Renal pelvis (tissue), 12 donors: ENCODE measurements at places on chromosomes 12 and 14. TPM values are rescaled to one million over a fixed set of nuclear protein-coding genes. Genes with fewer than 3 reads are reported as not detected.

- DNase-seq = no peak
These were observed 34.2 kb downstream of the ZFYVE21 start for GRCh38 chr14:103749860-103750259.

DNA sequence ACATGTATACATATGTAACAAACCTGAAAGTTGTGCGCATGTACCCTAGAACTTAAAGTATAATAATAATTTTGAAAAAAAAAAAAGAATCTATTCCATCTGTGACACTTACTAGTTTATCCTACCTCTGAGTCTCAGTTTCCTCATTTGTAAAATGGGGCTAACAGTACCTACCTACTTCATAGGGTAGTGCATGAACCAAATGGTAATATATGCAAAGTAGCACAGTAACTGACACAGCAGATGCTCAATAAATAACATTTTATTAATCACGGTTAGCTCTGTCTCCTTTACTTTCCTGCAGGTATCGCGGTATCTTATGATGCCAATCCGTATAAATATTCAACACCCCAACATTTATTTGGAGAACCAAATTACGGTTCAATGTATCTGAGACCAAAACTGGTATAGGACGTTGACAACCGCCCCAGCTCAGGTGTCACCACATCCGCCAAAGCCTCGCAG lies 703 bp downstream of the TMED10 start:
- DNase-seq = no peak

GRCh38 chr12:120284381-120284780 lies 7.3 kb downstream of the RNU4-2 start:
- no peak for DNase-seq

DNA sequence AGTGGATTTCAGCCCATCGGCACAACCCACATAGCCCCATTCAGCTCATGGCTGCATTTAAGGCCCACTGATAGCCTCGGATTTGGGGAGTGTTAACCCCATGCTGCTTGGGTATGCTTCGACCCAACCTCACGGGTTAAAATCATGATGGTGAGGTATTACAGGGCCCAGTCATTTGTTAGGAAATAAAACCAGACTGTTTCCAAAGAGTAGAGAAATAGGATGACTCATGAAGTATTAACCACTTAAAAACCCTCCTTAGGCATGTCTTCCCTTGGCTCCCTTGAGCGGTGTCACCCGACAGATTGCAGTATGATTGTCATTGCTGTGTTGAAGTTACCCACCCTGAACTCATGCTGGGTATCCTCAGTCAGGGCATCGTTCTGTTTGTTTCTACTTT lies 289.1 kb downstream of the CACNA1C start:
- DNase-seq = no peak

DNA sequence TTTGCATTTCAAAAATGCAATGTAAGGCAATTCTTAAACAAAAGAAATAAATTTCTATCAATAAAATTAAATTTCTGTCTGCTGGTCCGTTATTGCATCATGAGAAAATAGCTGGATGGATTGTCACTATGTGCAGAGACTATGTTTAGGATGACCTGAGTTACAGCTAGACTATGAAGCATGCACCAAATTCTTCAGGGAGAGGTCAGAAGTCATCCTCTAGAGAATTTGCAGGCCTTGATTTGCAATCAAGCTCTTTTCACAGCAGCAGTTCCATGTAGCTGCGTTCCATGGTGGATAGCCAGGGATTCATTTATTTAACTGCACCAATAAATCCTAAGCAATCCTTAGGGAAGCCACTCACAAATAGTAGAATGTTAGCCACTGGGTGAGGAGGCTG lies 253.7 kb downstream of the MSRB3 start:
- DNase-seq = no peak

GRCh38 chr12:97335115-97335514 lies 127.5 kb upstream of the RMST start:
- no peak for DNase-seq

DNA sequence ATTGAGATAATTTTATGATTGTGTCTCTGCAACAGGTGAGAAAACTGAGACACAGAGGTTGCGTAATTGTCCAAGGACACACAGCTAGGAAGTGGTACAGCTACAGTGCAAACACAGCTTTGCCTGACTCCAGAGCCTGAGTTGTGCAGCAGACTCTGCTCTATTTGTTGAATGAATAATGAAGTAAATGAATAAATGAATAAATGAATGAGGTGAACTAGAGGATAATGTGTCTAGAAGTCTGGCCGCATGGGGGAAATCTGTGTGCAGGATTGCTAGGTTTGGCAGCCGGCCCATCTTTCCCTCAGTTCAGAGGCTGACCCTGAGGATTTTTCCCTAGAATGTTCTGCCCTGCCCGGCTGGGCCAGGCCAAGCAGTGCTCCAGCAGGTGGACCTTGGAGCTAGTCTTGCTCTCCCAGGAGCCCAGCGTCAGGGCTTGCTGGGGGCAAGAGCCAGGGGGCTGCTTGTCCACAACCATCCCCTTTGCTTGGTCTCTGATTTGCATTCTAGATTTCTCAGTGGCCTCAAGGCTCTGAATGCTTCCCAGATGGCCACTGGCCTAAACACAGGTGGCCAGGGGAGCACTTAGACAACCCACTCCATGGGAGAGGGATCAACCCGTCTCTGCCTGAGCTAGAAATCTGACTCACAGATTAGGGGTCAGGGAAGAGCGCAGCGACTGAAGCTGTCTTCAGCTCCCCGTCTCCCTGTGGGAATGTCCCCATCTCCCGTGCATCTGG lies 225.2 kb downstream of the C12orf75 start:
- DNase-seq = no peak

DNA sequence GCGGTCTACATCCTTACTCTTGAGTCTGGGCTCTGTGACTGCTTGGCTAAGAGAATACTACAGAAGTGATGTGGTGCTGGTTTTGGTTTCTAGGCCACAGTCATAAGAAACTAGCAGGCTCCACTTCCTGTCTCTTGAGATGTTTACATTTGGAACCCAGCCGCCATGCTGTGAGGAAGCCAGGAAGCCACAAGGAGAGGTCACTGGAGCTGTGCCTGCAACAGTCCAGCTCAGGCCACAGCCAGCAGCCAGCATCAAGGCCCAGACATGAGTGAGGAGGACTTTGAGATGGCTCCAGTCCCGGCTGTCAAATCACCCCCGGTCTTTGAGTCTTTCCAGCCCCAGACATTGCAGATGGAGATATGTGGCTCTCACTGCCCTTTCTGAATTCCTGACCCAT lies 12.9 kb upstream of the FAM181A start:
- DNase-seq = no peak

- no peak for DNase-seq
These were observed 72.7 kb downstream of the ESR2 start for GRCh38 chr14:64221391-64222003.

DNA sequence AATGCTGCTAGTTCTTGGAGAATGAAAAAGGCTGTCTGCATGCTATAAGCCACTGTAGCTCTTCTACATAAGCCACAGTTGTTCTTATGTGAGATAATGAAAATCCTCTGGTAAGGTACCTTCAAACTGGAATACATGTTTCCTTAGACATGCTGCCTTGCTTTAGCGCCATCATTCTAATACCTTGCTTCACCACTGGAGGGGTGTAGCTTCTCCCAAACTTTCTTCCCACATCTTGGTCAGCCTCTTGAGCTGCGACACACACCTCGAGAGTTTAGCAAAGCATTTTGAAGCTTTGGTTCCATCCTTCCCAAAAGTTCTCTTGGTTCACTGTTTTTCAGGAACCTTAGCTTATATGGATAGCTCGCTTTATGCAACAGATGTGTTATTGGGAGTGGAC lies 69.5 kb downstream of the NKX2-1 start:
- DNase-seq = no peak

DNA sequence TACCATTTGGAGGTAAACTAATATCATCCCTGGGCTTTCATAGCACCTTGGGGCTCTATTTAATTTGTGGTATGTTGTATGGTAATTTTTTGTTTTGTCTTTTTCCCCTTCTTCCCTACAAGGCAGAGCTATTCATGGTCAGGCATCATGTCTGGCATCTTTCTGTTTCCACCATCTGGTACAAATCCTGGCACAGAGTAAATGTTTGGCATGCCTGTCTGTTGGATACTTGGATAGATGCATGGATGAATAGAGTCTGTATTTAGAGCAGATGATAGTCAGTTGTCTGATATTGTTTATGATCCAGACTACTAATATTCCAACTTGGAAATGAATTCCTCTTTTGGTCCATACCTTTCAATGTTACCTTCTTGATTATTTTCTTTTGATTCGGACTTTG lies 139.8 kb downstream of the NEDD1 start:
- DNase-seq = no peak

GRCh38 chr14:24057867-24058259 lies 6.1 kb downstream of the CARMIL3 start:
- DNase-seq = no peak

DNA sequence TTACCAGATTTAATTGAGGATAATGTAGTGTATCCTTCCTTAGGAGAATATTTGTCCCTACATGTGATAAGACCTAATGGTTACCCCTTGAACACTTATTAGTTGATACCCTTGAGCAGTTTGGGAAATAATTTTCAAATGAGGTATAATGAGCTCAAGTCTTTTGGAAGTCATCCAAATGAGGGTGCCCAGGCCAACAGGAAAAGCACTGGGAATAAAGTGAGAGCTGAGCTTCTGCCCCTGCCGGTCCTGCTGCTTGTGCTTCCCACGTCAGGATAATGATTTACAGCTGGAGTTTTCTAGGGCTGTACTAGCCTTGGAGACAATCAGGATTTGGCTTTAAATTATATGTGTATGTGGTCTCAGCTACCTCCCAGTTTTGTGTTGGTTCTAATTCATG lies 178.8 kb upstream of the FRMD6 start:
- DNase-seq = no peak

DNA sequence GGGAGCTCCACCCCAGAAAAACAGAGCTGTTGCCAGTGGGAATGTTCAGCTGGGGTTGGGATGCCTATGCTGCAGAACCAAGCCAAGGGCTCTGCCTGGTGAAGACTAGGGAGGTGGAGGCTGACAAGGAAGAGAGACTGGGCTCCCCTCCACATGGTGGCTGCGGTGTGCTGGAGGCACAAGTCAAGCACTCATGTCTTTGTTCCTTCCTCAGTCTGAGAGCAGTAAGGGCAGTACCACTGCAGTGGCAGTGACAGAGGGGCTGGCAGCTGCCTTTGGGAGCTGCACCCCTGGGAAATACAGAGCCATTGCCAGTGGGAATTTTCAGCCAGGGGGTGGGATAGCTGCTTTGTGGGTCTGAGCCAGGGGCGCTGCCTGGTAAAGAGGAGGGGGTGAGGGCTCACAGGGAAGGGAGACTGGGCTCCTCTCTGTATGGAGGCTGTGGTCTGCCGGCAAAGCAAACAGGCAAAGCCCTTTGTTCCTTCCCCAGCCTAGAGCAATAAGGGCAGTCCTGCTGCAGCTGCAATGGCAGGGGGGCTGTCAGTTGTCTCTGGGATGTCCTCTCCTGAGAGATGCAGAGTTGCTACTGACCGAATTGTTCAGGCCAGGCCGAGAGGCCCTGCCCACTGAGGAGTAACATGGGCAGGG lies 255.9 kb downstream of the RAD51B start:
- no peak for DNase-seq

DNA sequence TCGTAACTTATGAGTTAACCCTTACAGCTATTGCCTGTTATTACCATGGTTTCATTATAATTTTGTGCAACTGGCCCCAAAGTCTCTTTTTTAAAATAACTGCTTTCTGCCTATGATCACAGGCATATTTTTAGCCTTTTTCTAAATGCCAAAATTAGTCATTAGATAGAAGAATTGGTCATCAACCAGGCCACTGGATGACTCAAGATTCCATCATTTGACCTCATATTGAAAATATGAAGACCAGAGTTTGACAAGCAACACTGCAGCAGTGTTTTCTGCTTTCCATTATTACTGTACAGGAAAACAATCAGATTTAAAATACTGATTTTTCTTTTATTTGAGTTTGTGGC lies 54.7 kb upstream of the OTOGL start:
- DNase-seq = no peak

DNA sequence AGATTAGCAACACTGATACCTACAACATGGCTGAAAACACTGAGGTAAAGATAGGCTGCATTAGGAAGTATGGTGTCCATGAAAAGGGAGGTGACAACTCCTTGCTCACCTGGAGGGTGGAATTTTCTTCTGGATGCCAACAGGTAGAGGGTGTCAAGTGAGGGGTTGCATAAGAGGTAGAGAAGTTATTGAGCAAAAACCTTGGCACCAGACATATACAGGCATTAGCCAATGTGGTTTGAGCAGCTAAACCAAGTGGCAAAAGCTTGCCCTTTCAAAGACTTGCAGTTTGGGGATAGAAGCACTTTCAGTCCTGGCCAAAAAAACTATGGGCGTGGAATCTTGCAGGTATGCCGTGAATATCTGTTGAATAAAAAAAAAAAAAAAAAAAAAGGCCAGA lies 3.8 kb downstream of the RITA1 start:
- DNase-seq = no peak

GRCh38 chr14:75429562-75429961 lies 1.7 kb downstream of the JDP2 start:
- no peak for DNase-seq

DNA sequence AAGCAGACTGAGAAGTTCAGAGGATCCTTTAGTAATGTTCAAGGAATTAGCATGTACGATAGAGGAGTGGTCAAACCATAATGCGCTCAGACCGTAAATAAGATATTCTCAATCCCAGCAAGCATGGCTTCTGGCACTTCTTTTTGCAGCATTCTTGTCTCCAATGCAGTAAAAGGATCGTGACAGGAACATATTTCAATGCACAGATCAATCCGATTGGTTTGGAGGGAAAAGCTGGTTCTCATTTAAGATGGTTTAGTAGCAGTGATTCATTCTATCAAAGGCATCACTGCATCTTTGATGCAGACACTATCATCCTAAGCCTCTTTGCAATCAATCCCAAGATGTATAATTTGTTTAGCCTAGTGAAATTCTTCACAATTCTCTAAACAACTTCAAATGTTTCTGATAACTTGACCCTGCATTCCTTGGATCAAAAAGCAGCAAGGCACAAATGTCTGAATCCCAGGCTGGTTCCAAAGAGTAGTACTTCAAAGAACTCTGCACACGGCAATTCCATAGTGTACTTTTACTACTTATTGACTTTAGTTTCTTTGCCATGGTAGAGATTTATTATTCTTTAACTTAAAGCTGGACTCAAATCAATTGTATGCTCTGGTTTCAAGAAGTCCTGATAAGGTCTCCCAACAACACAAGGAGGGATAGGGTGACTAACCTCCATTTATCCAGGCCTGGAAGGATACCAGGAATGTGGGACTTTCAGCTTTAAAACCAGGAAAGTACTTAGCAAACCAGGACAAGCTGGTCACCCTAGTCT lies 96.8 kb upstream of the MDM1 start:
- DNase-seq = no peak

GRCh38 chr12:104805186-104805585 lies 152.9 kb downstream of the SLC41A2 start:
- no peak for DNase-seq

PRR4 gene
- polyA plus RNA-seq = 5.9 TPM

OTOGL gene
- 1.1 TPM for polyA plus RNA-seq

PIK3C2G gene
- polyA plus RNA-seq = 4.3 TPM

ZNF219 gene
- polyA plus RNA-seq = 39.3 TPM

ADAM21 gene
- polyA plus RNA-seq = 0.73 TPM

TMEM63C gene
- 2.4 TPM for polyA plus RNA-seq

NIN gene
- 38.1 TPM for polyA plus RNA-seq

SSTR1 gene
- 2.4 TPM for polyA plus RNA-seq

CCDC177 gene
- polyA plus RNA-seq = 0.18 TPM
